ENCODE measurements at places on chromosomes 11 and 22.
A peak's percentile ranks its signal among the peaks of the same experiment; 100 is the strongest.

DNA sequence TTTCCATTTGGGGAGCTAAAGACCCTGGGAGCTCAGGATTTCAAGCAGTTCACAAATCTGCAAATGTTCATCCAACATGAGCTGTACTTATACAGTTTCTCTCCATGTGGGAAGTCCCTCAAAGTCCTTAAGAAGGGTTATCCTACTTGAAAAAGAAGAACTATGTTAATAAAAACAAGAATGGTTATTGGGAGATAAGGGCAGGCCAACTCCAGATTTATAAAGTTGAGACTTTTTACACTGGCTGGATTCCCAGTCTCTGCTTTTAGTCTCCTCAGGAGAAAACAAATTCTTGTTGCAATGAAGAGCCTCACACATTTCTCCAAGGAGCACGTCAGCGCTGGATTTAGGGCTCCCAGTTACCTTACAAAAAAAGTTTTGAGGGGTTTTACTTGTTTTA lies 34.2 kb upstream of the CTTN start:
- no peak for DNase-seq

DNA sequence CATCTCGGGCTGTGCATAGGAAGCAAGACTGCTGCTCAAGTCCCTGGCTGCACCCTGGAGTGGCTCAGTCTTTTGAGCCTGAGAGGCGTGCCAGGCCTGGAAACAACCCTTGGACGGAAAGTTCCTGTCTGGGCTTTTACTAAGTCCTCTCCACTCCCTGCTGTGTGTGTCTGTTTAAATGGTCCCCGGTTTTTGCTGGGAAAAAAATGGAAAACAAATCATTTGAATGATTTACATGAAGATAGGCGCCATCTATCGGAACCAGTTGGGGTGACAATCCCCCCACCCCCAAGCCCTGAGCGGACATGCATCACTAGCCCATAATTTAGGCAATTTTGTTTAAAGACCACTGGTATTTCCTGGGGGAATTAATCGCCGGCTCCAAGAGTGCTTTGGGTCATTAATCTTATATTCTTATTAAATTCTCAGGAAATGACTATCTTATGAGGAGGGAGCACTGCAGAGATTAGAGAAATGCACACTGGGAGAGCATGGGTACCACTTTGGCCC lies 2.7 kb upstream of the GAB2 start:
- peak; percentile 29 for DNase-seq

DNA sequence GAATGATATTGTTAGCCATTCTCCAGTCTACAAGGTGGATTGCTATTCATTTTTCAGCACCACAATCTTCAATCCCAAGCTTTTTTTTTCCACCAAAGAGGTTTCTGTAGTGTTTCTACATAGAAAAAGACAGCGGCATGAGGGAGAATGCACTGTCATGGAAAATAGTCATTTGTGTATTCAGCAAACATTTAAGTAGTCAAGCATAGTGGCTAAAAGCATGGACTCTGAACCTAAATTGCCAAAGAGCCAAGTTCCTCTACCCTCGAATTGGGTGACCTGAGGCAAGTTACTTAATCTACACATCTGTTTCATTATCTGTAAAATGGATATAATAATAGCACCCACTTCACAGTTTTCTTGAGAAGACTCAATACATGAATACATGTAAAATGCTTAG lies 14.2 kb downstream of the GAS2 start:
- no peak for DNase-seq

DNA sequence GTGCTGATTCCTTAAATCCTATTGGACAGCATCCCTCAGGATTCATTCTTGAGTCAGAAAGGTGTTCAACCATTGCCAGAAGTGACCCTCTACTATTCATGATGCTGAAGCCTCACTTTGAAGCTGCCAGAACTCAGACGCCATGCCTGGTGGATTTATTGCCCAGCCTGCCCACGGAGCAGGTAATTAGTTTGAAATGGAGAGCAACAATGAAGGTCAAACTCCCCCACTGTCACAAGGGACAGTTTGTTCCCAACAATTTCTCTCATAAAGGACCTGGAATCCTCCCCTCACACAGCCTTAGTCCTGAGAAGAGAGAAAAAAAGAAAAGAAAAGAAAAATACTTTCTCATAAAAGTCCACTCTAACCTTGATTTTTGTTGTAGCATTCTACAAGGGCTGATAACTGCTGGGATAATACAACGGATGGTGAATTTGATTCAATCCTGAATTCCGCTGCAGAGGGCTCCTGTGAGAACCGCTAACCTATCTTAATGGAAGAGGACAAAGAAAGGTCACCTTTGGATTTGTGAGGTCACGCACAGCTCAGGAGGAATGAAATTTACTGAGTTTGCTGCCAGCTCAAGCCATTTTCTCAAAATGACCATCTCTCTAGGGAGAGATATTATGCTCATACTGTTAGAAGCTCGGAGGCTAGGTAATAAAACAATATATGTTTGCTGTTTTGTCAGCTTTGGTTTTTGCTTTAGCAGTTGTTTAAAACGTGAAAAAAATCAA lies 161.6 kb upstream of the SYN3 start:
- no peak for DNase-seq

GRCh38 chr11:60469723-60470122 lies 14.1 kb downstream of the MS4A1 start:
- no peak for DNase-seq

- no peak for DNase-seq
Measured at GRCh38 chr11:11105361-11105760, 247.5 kb upstream of the ZBED5 start.

- DNase-seq = no peak
Measured at GRCh38 chr11:68145120-68145866, 24.1 kb upstream of the CHKA start.

DNA sequence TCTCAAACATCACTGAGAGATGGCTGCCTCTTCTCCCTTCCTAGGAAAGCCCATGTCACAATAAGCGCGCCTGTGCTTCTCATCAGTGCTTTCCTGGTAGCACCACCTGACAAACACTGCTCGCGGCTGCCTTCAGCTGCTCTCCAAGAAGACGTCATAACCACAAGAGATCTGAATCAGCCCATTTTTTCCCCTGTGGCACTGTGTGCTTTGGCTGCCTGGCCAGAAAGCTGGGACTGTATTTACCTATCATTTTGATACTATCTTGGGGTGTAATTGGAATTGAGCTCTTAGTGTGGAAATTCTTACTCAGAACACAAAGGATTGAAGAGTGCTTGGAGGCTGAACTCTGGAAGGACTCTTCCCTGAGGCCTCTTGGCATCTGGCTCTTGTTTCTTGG lies 50.3 kb upstream of the EHF start:
- no peak for DNase-seq

- no peak for DNase-seq
Measured at GRCh38 chr22:28728621-28729313, 12.9 kb downstream of the CHEK2 start.

- no peak for DNase-seq
Measured at GRCh38 chr22:42432020-42432596, at the start of gene NFAM1. Gene NFAM1 (minus strand): TSS chr22:42432403. CDS start chr22:42432357, 46 bp downstream.

- no peak for DNase-seq
Measured at GRCh38 chr11:76119032-76119431, 87.3 kb downstream of the WNT11 start.

- no peak for DNase-seq
Measured at GRCh38 chr11:65102142-65103095, 6.4 kb downstream of the VPS51 start.

- no peak for DNase-seq
Measured at GRCh38 chr11:882596-882995, 28.0 kb downstream of the CHID1 start.

DNA sequence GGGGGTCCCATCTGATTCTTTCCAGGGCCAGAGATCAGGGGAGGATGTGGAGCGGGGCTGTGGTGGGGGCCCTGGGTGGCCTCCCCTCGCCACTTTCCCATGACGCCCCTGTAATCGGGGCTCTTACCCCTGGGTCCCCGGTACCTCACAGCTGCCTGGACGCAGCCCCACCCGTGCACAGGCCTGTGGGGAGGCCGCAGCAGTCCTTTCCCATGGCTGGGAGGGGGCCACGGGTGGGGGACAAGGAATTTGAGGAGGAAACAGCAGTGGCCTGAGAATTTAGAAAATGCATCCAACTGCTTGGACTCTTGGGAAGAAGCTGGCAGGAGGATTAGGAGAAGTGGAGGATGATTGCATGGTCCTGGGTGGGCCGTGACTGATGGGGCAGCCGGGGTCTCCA lies 18.0 kb downstream of the H19 start:
- no peak for DNase-seq

DNA sequence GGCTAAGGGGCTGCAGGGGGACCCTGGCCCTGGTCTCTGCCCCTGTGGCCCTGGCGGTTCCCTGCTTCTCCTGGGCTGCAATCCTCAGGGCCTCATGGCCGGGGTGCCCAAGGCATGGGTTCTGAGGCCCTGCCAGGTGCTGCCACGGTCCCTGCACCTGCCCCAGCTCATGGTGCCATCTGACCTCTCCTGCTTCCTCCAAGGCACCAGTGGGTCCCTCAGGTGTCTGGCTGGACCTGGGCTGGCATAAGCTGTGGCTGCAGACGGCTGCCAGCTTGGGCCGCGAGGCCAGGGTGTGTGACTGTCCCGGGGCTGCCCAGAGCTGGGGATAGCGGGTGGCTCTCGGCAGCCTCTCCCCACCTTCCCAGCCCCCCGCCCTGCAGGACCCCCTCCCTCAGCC lies 2.0 kb downstream of the INS start:
- no peak for DNase-seq

DNA sequence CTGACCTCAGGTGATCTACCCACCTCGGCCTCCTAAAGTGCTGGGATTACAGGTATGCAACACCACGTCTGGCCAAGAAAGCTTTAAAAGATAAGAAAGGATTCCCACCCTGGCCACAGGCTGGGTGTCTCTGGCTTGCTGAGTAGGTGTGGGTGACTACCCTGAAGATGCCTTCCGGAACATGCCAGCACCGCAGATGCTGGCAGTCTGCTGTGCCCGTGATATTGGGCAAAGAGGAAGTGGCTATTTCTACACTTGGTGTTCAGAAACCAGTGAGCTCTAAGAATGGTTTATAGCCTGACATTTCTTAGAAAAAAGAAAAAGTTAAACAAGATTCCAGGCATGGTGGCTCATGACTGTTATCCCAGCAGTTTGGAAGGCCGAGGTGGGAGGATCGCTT lies 6.1 kb downstream of the MRPL11 start:
- DNase-seq = no peak

DNA sequence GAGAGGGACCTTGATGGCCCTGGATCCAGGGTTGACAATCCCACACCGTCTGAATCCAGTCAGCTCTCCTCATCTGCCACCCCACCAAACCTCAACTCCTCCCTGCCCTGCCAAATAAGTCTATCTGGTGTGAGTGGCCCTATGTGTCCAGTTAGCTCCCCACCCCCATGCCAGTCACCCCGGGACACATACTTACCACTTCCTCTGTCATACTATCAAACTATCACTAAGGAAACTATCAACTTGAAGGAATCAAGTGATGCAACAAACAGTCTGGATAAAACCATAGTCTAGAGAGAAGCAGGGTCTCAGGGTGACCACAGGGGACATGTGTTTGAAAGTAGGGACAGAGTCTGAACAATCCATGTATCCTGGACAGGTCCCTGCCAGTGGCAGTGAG lies 13.2 kb upstream of the CSF2RB start:
- DNase-seq = no peak

- DNase-seq = no peak
Measured at GRCh38 chr11:99601179-99601578, 580.4 kb downstream of the CNTN5 start.

DNA sequence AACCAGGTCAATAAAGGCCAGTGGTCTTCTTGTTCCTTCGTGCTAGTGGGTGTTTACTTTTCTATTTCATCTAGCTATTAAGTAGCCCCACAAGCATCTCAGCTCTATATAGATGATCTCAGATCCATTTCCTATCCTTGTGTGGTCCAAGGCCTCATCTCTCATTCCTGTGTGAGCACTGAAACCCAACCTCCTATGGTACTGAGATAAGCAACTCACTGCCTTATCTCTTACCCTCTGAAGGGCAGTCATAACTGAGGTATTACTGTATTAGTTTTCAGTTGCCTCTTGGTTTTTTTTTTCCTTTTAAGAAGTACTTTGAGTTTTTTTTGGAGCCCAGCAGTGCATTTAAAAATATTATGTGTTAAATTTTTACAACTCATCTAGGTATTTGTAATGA lies 28.3 kb downstream of the ACER3 start:
- DNase-seq = no peak

GRCh38 chr11:78418584-78419211 lies 1.1 kb upstream of the GAB2 start:
- DNase-seq = no peak

DNA sequence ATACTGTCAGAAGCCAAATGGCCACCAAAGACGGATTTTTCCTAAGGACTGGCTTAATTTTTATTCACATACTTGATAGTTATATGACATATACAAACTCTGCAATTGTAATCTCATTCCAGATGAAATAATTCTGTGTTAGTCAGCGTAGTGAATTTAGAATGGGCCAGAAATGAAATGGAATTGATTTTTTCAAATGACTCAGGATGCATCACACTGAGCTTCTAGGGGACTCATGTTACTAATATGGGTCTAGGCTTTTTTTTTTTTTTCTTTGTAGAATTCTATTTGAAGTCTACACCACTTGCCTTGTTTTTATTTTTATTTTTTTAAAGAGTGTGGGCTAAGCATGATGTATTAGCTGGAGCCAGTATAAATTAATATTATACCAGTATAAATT lies 62.7 kb downstream of the SPECC1L start:
- no peak for DNase-seq

DNA sequence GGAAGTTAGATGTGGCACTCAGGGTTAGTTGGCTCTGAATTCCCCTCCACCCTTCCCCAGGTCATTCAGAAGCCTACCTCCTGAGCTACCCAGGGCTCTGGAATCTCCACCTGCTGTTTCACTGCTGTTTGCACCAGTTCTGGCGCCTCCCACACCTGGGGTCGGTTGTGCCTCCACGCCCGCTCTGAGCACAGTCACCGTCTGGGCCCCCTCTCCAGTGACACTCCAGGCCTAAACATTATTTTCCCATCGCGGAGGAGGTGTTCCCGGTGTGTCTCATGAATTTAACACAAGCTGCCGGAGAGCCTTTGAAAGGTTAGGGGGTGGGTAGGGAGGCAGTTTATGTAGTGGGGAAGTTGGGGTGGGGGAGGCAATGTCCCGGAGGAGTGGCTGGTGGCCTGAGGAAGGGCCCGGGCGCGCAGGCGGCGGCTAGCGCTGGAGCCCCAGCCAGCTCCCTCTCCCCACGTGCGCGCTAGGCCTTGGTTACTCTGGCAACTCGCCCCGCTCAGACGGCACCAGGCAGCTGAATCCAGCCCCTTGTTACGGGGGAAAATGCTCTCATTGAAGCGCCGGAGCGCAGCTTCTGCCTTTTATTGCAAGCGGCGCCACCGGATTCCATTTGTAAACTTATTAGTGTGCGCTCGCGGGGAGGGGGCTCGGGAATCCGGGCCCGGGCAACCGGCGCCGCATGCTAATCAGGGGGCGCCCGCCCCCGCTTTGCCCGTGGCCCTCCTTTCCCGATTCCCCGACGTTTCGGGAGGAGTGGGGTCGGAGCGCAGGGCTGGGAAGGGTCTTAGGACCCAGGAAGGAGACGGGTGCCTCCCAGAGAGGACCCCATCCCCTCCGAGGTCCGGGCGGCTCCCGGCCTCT lies 52.4 kb downstream of the GRIK4 start:
- DNase-seq = no peak

GRCh38 chr11:76609736-76610370 lies 60.7 kb downstream of the LRRC32 start:
- DNase-seq = no peak

Data from T follicular helper cell (primary cell).